ENCODE measurements at places on chromosomes 1 and 21.

- no peak for DNase-seq
Measured at GRCh38 chr1:93840956-93841482, 38.0 kb downstream of the DNTTIP2 start.

DNA sequence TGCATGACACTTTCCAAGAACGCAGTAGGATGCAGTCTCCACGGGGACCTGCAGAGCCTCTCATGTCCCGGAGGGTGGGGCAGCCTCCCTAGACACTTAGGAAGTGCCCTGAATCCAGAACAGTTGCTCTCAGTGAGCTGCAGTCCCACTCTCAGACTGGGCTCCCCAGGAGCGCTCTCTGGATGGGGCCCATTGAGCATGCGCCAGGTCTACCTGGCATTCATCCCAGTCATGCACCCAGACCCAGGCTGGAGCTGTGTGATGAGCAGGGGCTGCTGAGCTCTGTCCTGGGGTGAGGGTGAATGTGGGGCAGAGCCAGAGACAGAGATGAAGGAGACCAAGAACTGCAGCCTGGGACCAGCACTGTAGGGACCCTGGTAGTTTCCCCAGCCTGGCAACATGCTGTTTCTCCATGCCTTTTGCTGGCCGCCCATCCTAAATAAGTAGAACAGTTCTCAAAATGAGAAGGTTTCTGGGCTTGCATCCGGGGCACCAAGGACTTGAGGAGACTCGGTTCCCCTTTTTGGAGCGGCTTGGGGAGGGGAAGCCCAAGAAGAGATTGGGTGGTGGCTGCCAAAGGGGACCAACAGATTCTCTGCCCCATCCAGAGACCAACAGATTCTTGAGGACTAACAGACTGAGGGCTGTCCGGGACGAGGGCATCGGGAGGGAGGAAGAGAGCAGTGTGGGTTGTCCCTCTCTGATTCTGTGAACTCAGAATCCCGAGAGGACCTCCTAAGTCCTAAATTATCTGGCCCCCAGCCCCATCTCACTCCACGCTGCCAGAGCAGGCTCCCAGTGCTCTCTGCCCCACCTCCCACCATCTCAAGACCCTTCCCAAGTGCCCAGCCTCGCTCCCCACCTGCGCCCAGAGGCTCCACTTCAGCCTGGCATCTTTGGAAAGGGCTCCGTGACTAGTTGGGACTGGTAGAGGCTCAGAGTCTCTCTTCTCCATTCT lies 1.0 kb upstream of the PGLYRP4 start:
- DNase-seq = no peak

GRCh38 chr1:39717809-39718208 lies 20.9 kb upstream of the PPIE start:
- DNase-seq = no peak

DNA sequence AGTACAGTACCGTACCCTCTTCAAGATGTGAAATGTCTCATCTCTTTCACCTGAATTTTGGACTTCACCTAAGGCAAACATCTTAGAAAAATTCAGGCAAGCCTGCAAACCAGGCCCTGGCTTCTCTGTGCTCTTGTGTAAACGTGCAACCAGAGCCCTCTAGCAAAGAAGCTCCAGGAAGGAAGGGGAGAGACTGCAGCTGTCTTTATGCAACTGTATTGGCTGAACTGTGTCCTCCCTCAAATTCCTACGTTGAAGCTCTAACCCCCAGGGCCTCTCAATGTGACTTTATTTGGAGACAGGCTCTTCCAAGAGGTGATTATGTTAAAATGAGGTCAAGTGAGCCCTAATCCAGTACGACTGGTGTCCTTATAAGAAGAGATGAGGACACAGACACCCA lies 60.3 kb downstream of the SLC45A1 start:
- no peak for DNase-seq

Data from hematopoietic multipotent progenitor cell treated with erythropoietin and hydrocortisone succinate and interleukin-3 and kit ligand, for 6 days (in vitro differentiated cells).